ENCODE measurements at places on chromosomes 16 and 17.
A peak's percentile ranks its signal among the peaks of the same experiment; 100 is the strongest.

DNA sequence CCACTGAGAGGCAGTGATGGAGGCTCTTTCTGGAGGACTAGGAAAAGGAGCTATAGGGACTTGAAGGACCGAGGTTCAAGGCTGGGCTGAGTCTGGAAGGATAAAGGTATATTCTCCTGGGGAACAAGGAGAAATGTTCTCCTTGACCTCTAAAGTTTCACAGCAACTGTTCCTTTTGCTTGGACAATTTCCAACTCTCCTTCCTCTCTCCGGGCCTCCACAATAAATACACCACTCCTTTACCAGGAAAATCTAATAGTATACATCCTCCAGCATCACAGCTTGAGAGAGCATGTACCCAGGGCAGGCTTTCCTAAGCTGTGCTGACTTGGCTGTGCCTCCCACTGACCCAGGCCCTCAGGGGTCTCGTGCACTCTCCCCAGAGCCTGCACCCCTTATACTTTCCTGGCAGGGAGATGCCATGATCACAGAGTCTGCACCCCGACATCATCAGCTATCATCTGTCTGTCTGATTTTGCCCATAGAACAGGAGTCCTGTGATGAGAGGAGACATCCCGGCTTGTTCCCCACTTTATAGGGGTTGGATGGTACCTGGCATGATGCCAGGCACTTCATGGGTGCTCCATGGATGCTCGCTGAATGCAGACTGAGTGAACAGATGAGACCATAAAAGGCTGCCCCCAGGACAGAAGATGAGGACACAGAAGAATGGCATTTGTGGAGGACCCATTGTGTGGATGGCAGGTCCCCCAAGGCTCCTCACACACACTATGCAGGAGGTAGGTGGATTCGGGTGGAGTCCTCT, 582.6 kb upstream of the CDH5 start:
- no peak for DNase-seq

DNA sequence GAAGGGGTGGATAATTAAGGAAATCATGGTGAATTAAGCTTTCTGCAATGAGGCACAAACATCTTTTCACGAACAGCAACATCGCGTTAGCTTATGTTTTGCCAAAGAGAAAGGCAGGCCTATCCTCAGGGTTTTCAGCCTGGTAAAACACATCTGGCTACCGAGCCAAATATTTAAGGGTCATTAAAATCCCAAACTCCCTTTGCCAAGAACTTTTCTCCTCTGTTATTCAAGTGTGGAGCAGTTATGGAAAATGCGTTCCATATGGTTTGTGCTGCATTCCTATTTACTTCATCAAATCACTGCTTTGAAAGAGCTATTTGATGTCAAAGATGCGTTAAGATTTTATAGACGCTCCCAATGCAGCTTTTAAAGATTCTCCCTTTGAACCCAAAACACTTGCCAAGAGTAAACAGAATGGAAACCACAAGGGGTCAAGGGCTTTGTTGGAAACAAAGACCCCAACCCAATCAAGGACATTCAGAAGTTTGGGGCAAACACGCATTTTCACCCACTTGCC, 308.3 kb upstream of the CDH5 start:
- DNase-seq: no peak

- no peak for DNase-seq
Measured at GRCh38 chr16:9154567-9155410, 63.3 kb downstream of the HAPSTR1 start.

DNA sequence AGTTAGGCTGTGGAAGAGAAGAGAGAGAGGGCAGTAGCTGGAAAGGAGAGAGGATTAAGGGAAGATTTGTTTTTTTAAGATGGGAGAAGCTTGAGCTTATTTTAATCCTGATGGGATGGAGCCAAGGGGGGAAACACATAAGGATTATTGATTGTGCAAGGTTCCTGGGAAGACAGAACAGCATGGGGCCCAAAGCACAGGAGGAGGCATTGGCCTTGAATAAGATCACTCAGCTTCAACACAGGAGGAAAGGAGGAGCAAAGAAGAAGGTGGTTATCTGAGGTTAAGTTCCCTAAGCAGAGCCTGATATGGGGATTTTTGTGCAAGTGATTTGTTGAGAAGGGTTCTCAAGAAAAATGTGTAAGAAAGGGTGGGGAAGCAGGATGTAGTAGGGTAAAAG, 169.8 kb downstream of the ABCC12 start:
- DNase-seq: no peak

DNA sequence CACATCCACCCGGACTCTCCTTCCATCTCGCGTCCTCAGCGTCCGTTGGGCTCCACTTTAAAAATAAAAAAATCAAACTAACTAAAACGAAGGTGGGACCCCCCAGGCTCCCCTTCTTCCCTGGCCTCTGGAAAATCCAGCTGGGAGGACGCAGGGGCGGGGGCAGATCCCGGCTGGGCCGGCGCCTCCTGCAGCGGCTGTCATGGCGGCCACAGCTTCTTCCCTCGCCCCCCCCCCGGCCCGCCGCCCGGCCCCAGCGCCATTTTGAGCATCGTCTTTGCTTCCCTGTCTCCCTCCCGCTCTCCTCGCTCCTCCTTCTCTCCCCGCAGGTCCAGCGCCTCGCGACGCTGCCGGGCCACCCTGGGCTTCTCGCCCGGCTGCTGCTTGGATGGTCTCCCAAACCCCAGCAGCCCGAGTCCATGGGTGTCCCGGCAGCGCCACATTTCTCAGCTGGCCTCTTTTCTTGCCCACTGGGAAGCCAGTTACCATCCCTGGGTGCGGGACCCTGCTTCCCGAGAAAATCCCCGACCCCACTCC, 3.3 kb downstream of the HOXB2 start:
- DNase-seq: peak; percentile 65

DNA sequence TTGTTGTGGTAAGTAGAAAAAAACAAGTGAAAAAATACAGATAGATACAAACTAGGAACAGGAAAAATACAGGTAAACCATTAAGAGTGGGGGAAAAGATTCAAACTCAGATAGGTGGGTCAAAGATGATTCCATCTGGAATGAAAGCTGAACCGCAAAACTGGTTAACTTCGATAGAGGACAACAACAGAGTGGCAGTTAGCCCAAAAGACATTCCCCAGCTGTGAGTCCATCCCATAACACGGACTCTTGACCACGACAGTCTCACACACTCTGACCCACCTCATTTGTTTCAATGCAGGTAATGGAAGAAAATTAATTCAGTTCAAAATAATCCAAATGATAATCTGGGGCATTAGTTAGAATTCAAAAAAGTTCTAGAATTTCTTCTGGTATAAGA, 13.5 kb downstream of the ELAC2 start:
- no peak for DNase-seq

DNA sequence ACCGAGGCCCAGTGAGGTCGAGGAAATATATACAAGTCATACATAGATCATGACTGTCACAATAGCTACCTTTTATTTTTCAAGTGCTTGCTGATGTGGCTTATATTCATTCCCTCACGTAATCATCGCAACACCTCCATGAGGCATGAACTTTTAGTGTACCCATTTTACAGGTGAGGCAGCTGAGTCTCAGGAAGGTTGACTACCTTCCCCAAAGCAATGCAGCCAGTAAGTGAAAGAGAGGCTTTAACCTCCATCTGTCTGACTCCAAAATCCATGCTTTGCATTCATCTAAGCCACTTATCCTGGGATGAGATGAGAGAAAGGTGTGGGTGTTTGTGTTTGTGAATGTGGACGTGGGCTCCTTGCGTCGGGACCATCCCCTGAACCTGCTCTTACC, 30.8 kb downstream of the CALB2 start:
- DNase-seq: no peak

- DNase-seq: no peak
Measured at GRCh38 chr16:78689028-78689427, 589.6 kb downstream of the WWOX start.

GRCh38 chr17:31295489-31295871, 1.6 kb downstream of the OMG start:
- no peak for DNase-seq

DNA sequence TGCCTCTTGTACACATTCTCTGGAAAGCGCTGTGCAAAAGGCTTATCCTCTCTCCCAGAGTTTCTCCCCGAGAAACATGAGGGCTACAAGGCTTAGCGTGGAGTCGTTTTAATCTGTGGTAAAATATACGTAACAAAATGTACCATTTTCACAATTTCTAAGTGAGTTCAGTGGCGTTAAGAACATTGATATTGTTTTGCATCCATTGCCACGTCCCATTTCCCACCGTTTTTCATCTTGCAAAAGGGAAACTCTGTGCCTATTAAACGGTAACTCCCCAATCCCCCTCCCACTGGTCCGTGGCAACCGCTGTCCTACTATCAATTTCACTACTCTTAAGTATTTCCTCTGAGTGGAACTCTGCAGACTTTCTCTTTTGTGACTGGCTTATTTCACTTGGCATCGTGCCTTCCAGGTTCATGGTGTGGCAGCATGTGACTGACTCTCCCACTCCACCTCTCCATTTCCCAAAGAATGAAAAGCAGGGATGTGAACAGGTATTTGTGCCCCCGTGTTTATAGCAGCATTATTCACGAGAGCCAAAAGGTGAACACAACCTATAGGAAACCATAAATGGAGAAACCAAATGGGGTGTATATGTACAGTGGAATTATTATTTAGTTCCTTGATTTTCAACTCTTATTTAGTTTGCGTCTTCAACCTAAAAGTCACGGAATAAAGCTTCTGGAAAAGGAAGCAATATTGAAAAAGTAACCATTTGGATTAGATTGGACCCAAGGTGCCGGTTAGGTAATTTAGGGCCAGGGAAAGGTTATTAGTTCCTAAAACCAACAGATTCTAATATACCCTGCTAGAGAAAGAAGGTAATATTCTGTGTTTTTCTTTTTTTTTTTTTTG, 1.1 kb upstream of the USP32 start:
- DNase-seq: peak; percentile 72

- DNase-seq: no peak
Measured at GRCh38 chr16:14362774-14363371, 267.2 kb downstream of the PARN start.

DNA sequence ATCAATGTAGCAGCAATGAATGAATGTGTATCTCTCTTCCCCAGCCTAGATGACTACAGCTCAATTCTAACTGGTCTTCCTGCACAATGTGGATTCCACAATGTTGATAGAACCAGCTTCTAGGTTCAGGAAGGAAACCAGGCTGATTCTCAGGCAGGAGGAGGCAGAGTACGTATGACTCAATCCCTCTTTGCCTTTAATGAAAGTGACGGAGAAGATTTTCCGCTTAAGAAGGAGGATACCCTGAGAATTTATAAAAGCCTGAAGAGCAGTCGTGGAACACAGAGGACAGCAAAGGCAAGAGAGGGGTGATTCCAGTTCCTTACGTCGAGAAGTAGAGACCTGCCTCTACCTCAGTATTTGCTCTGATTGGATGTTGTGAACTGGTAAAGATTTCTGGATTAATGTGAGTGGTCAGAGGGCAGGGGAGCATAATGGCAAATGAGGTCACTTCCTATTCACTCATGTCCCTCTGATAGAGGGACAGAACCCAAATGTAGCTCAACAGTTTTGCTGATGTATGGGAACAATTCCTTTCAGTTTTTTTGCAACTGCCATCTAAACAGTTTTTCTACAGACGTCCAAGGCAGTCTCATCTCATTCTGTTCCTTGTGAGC, 15.0 kb upstream of the SLC16A11 start:
- DNase-seq: no peak

- no peak for DNase-seq
Measured at GRCh38 chr17:4519361-4519788, 20.7 kb downstream of the SPNS2 start.

DNA sequence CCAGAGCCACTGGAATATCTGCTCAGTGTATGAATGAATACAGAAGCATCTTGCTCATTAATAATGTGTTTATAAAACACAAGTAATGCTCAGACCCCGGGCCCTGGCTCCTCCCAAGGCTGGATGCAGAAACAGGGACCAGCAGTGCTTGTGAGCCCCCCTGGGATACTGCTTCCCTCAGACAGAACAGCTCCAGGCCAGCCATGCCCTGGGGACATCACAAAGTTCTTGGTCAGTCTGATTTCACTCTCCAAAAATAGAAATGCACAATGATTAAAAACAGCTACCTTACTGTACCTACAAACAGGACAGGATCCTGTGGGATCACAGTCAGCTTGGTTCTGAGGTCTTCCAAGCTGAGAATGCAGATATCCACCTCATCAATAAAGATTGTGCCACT, 68.2 kb downstream of the ABCC12 start:
- no peak for DNase-seq

DNA sequence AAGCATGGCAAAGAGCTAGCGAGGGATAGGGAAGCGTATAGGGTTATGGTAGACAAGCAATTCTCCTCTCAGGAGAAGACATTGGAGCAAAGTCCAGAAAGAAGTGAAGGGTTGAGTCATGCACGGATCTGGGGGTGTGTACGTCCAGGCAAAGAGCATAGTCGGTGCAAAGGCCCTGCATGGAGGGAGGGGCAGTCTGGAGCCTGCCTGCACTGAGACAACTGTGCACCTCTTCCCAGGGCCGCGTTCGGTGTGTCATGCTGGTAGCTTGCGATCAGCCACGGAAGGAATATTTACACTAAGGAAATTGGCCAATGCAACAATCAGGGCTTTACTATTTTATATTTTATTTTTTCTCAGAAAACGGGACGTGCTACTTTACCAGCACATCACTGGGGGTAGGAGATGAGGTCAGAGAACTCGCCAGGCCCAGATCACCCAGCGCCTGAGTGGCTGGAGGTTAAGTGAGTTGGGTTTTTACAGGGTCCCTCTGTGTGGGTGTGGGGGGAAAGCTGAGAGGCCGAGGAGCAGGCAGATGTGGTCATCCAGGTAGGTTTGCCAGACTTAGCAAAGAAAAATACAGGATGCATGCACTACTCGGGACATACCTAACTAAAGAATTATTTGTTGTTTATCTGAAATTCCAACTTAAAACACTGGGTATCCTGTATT, 6.7 kb upstream of the B9D1 start:
- no peak for DNase-seq

DNA sequence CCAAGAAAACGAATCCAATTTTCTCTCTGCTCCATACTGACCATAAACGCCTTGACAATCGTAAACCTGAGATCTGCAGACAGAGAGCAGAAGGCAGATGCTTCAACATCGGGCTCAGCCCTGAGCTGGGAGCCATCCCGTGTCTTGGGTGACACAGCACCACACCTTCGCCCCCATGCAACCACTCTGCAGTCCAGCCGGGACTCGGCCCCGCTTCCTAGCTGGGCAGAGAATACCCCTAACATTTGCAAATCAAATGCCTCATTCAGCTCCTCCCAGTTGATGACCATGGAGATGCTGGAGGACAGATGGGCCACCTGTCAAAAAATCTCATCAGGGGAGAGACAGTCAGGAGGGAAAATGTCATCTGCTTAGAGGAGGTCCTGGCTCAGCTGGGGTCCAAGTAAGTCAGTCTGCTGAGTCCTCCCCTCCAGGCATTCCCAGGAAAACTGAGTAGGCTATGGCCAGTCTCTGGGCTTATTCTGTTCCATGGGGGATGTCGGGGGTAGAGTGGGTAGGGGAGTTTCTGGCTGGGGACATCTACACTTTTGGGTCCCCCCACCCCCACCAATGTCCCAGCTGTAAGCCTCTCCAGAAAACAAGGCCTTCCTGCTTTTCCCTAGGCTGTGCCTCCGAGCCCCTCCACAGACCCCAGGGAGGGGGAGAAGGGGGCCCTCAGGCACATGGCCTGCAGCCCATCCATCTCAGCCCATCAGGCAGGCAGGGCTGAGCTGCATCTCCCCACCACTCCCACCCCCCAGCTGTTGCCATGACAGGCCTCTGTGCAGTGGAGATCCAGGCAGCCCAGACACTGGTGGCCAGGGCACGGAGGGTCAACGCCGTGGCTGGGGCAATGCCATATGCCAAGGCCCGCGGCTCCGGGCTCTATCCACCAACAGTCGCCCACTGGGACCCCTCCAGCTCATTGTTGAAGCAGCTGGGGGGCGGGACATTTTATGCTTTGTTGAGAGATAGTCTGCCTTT, 158.6 kb downstream of the AXIN2 start:
- DNase-seq: no peak

- no peak for DNase-seq
Measured at GRCh38 chr17:35127751-35128514, 6.5 kb downstream of the FNDC8 start.

- DNase-seq: no peak
Measured at GRCh38 chr16:88634994-88635670, 3.2 kb upstream of the IL17C start.
